Thoracic aorta endothelial cell (primary cell): ENCODE measurements at places on chromosomes 7 and 10. TPM values are rescaled to one million over a fixed set of nuclear protein-coding genes. Genes with fewer than 3 reads are reported as not detected.

The PAPOLB gene
- 0.22 and 0.27 TPM in 2 replicates for total RNA-seq

The PRSS37 gene
- total RNA-seq = not detected in 2 replicates

The CLCN1 gene
- not detected in 2 replicates for total RNA-seq

The ZNF777 gene
- 7.4 and 9.4 TPM in 2 replicates for total RNA-seq

The SMO gene
- total RNA-seq = 3.1 and 6.7 TPM in 2 replicates

The FAM25A gene
- not detected in 2 replicates for total RNA-seq

The NME8 gene
- total RNA-seq = not detected in 2 replicates

The CALY gene
- not detected in 2 replicates for total RNA-seq

The TEX47 gene
- total RNA-seq = not detected in 2 replicates

The SLC18A3 gene
- not detected in 2 replicates for total RNA-seq

The SLC18A2 gene
- under 0.01 TPM in 1 of 2 replicates, not detected in the other for total RNA-seq

The CDHR3 gene
- total RNA-seq = 3.7 and 4.7 TPM in 2 replicates

The STEAP1B gene
- 67.3 and 112 TPM in 2 replicates for total RNA-seq

The GRID2IP gene
- total RNA-seq = not detected in 2 replicates

The UBN2 gene
- 11.3 and 12.5 TPM in 2 replicates for total RNA-seq

The CSTF2T gene
- total RNA-seq = 23.7 and 27.0 TPM in 2 replicates

The TMEM229A gene
- total RNA-seq = not detected in 2 replicates

The KCND2 gene
- total RNA-seq = not detected in 2 replicates

The BMPER gene
- 0.50 and 3.7 TPM in 2 replicates for total RNA-seq

The AQP1 gene
- 1.7 and 4.9 TPM in 2 replicates for total RNA-seq

The GNGT1 gene
- not detected in 2 replicates for total RNA-seq

The PNLIPRP2 gene
- total RNA-seq = not detected in 2 replicates

The AKR1D1 gene
- total RNA-seq = not detected in 2 replicates

The EPHB4 gene
- total RNA-seq = 148 and 172 TPM in 2 replicates

The ITPRIP gene
- 23.5 and 24.9 TPM in 2 replicates for total RNA-seq

The NYAP1 gene
- total RNA-seq = 2.7 and 4.1 TPM in 2 replicates

The RPEL1 gene
- total RNA-seq = 0.07 and 0.27 TPM in 2 replicates

The ACBD7 gene
- total RNA-seq = 1.7 and 3.3 TPM in 2 replicates

The WIPF3 gene
- total RNA-seq = not detected in 2 replicates

The FEZF1 gene
- total RNA-seq = not detected in 2 replicates

The LFNG gene
- total RNA-seq = 8.8 and 10.8 TPM in 2 replicates

The RAB11FIP2 gene
- 22.0 and 27.7 TPM in 2 replicates for total RNA-seq
